ENCODE measurements at places on chromosomes 4 and X.
A peak's percentile ranks its signal among the peaks of the same experiment; 100 is the strongest.

DNA sequence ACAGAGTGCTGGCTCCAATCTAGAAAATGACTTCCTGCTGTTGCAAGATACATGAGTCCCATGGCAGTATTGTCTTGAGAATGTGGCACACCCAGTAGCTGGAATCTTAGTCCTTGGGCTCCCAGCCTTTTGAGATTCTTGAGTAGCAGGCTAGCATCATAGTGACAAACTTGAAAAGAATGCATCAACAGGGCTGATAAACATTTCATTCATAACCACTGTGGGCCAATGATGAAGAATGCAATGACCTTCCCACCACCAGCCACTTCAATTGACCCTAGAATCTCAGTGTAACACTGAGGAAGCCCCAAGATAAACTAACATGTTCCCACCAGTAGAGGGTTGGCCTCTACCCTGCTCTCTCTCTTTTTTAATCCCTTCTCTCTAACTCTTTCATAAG is 329.3 kb downstream of the GBA3 start:
- no peak for DNase-seq

- no peak for DNase-seq
Observed at GRCh38 chr4:152106113-152106763, 345.4 kb upstream of the GATB start.

- DNase-seq = no peak
Observed at GRCh38 chrX:19647731-19648588, 132.7 kb upstream of the MAP3K15 start.

DNA sequence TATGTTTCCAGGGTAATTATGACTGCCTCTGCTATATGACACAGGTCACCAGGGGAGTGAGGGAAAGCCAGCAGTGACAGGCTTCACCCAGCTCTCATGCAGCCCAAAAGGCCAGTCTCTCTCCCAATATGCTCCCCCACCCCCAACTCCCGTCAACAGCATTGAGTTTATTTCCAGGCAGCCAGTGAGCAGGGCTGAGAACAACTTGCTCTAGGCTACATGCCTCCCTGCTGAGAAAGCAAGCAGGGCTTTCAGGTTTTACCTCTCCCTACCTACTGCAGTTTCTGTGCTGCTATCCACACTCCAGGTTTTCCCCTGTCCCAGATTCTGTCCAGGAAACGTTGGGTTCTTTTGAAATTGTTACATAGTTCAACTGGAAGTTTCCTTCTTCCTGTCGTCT is 291.4 kb downstream of the PABPC4L start:
- no peak for DNase-seq

GRCh38 chr4:56128213-56128612 is 179.5 kb downstream of the CEP135 start:
- no peak for DNase-seq

DNA sequence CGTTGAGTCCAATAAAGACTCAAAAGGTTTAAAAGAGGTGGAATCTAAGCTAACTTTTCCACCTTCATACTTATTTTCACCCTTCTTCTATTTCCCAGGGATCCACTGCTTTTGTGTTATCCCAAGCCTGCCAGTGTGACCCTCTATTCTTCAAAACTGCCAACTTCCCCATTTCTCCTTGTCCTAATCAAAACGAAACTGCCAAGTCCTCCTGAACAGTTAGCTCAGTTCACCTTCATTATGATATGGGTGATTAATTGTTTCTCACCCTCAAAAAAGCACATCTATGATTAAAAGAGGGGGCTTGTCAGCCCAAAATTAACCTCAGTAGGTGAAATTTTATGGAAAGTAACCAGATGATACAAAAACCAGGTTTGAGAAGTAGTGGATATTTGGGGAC is 108.4 kb downstream of the GUCY2F start:
- no peak for DNase-seq

- no peak for DNase-seq
Observed at GRCh38 chrX:38004046-38004445, 2.3 kb upstream of the SYTL5 start.

- no peak for DNase-seq
Observed at GRCh38 chr4:114615435-114615834, 16.8 kb downstream of the UGT8 start.

DNA sequence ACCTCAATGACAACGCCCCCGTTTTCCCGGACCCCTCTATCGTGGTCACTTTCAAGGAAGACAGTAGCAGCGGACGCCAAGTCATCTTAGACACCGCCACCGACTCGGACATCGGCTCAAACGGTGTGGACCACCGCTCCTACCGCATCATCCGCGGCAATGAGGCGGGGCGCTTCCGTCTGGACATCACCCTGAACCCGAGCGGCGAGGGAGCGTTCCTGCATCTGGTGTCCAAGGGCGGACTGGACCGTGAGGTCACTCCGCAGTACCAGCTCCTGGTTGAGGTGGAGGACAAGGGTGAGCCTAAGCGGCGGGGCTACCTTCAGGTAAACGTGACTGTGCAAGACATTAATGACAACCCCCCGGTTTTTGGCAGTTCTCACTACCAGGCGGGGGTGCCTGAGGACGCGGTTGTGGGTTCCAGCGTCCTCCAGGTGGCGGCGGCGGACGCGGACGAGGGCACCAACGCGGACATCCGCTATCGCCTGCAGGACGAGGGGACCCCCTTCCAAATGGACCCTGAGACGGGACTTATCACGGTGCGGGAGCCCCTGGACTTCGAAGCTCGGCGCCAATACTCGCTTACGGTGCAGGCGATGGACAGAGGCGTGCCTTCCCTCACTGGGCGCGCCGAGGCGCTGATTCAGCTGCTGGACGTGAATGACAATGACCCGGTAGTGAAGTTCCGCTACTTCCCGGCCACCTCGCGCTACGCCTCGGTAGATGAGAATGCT is 2.2 kb downstream of the FAT4 start:
- peak; percentile 66 for DNase-seq

DNA sequence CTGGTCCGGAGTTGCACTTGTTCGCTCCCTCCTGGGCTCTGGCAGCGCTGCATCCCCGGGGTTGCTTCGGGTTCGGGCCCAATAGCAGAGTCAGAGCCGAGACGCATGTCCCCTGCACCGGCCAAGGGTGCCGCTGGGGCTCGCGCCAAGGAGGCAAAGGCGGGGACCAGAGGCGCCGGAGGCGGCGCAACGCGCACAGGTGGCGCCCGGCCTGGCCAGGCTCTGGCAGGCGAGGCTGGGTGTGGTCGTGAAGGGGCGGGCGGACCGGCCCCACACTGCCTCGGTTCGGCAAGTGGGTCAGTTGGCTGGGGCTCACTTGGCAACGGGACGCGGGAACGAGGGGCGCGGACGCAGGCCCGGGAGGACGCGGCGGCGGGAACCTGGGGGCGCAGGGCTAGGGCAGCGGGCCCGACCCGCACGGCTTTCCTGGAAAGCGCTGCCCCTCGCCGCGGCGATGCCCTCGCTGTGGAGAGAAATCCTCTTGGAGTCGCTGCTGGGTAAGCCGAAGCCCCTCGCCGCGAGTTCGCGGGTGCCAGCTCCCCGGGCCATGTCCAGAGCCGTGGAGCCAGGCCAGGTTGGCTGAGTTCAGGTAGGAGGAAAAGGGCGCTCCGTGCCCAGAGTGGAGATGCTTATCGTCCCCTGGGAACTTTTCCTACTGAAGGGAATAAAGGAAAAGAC is at the start of gene CWH43:
CWH43 (plus strand) TSS at position 300 of the 678 bp plus-strand sequence; CDS start at position 455, 155 bp downstream.
- DNase-seq = peak; percentile 49

DNA sequence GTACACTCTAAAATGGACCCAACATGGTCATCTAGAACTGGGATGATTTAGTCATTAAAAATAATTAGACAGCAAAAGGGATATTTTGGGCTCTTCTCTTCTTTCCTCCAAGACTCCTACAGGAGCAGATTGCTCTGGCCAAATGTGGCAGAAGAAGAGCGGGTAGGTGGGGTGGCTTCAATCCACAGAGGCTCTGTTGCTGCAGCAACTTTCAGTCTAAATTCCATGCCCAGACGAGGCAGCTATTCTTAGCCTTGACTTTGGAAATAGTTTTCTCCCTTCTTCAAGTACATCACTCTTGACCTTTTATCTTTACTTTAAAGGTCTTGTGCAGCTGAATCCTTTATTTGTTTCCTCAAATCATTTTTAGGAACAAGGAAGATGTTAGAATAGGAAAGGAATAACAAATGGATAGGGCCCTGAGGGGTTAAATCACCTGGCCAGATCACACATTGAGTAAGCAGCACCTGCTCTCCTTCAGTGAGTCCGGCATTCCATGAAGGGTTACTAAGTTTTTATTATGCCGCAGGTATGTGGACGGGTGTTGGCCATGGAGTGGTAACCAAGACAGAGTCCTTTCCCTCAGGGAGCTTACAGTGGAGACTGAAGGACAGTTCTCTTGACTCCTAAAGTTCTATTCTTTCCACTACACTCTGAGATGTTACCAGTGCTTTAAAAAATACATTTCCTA is 19.3 kb upstream of the SORBS2 start:
- no peak for DNase-seq

DNA sequence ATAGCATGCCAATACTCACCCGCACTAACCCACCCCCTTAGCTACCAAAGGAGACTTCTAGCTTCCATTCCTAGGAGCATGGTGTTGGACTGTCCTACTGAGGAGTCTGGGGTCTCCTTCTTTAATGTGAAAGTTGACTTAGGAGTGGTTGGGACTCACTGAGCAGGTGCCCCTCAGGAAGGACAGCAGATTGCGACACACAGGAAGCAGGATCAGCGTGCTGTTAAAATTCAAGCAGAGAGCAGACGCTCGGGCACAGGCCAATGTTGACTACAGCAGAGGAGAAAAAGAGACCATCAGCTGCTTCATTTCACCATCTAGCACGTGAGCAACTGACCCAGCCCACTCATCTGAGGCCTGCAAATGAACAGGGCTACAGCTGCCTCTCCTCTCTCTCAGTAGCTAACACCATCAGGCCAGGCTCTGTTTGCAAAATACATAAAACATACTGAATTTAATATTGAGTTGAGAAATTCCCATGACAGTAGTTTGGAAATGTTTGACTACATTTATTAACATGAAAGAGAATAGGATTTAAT is 10.8 kb downstream of the NOX1 start:
- no peak for DNase-seq

GRCh38 chr4:156073976-156074375 is 120.3 kb upstream of the CTSO start:
- no peak for DNase-seq

DNA sequence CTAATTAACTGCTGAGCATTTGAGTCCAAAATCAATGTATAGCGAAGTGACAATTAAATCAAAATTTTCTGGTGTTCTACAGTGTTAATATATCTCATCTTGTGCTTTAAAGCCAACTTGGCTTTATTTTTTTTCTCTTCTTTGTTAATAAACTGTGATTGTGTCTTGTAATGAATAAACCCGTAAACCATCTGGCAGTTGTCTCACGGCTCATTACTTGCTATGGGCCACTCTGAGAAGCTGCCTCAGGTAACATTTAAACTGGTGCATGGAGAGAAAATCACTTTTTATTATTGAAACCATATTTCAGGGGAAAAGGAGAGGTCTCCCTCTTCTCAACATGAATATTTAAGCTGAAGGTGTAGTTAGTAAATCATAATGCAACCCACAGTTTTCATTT is 694.0 kb downstream of the KCTD8 start:
- DNase-seq = no peak

GRCh38 chr4:10157478-10158332 is 41.1 kb upstream of the WDR1 start:
- peak; percentile 81 for DNase-seq

DNA sequence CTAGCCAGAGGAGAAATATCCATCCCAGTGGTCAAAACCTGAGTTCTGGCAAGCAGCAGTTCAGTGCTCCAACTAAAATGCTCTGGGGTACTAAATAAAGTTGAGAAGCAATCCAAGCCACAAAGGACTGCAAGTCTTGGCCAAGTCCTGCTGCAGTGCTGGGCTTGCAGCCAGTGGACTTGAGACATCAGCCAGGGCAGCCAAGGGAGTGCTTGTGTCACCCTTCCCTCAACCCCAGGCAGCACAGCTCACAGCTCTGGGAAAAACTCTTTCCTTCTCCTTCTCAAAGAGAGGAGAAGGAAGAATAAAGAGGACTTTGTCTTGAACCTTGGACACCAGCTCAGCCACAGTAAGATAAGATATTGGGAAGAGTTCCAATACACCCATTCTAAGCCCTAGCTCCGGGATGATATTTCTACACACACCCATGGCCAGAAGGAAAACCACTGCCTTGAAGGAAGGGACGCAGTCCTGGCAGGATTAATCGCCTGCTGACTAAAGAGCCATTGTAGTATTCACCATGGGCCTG is 99.8 kb downstream of the PTCHD1 start:
- peak; percentile 26 for DNase-seq

DNA sequence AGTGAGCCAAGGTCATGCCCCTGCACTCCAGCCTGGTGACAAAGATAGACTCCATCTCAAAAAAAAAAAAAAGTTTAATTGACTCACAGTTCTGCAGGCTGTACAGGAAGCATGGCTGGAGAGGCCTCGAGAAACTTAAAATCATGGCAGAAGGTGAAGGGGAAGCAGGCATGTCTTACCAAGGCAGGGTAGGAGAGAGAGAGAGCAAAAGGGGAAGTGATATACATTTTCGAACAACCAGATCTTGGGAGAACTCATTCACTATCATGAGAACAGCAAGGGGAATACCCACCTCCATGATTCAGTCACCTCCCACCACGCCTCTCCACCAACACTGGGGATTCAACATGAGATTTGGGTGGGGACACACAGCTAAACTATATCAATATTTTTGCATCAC is 315.2 kb upstream of the HTR2C start:
- no peak for DNase-seq

GRCh38 chr4:14254252-14254651 is 626.7 kb upstream of the BOD1L1 start:
- peak; percentile 39 for DNase-seq

DNA sequence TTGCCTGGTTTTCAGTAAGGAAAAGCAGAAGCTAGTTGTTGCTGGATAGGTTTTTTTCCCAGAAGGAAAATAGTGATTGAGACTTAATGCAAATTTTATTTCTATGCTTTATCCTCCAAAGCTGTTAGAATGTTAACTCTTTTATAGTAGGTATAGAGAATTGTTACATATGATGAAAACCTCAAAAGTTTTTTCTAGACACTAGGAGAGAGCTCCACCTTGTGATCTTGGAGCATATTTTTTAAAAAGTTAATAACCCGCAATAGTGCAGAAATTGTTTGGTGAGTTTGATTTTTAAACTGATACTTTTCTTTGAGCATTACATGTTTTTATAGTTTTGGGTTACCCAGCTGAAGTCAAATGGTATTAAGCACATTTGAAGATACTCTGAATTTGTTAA is 56.5 kb downstream of the STAG2 start:
- DNase-seq = no peak

- no peak for DNase-seq
Observed at GRCh38 chrX:118506805-118507480, 11.3 kb downstream of the DOCK11 start.

DNA sequence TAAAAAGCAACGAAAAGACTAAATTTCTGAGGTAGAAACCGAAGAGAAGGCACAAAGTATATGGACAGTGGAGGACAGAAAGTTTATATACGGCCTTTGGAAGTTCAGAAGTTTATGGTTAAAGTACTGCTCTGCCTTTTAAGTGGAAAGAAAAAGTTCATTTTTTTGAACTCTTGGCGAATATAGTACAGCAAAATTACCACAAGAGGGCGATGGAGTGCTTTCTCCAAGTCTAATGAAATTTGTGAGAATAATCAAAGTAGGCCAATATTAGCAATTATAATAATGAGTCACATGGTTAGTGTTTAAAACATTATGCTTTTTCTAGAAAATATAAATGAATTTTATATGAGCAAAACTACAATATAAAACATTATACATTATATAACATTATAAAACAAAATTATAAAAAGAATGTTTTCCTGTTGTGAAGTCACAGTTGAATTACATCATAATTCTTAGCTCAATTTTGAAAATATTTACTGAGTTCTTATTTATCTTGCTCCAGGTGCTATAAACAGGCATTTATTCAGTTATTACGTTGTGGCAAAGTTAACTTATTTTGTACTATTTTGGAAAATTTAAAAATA is 136.2 kb upstream of the BMPR1B start:
- DNase-seq = peak; percentile 64

- peak; percentile 5 for DNase-seq
Observed at GRCh38 chrX:41858161-41858775, 65.1 kb downstream of the CASK start.

Data from neural progenitor cell (in vitro differentiated cells).